ENCODE measurements at places on chromosomes 13 and 19. TPM values are rescaled to one million over a fixed set of nuclear protein-coding genes. Genes with fewer than 3 reads are reported as not detected.
A peak's percentile ranks its signal among the peaks of the same experiment; 100 is the strongest.

The BICRA gene
- 1.1 TPM for total RNA-seq

The TMEM205 gene
- total RNA-seq: 56.8 TPM

The GDF15 gene
- total RNA-seq: 27.6 TPM

The LILRB3 gene
- total RNA-seq: not detected

The HIF3A gene
- total RNA-seq: 0.49 TPM

DNA sequence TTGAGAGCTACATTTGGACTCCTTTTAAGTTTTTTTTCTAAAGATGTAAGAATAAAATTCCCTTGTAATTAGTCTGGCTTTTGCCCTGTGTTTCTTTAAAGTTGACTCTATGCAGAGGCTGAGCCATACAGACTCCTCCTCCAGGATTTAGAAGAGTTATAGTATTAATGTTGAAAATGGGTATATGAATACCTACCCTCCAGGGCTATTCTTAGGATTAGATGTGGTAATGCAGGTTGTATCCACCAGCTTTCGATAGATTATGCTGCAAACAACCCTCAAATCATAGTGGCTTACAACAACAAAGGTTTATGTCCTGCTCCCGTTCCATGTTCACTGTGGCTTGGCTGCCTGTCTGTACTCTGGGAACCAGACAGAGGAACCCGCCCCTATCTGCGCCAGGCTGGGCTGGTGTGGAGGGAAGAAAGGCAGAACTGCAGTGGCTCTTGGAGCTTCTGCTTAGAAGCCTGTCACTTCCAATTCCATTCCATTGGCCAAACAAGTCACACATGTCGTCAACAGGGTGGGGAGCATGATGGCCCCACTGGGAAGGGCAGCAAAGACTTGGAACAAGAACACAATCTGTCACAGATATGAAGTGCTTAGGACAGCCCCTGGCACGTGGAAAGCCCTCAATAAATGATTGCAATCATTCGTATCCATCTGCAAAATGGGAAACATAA lies 290.8 kb downstream of the FOXO1 start:
- DNase-seq: peak; percentile 11

DNA sequence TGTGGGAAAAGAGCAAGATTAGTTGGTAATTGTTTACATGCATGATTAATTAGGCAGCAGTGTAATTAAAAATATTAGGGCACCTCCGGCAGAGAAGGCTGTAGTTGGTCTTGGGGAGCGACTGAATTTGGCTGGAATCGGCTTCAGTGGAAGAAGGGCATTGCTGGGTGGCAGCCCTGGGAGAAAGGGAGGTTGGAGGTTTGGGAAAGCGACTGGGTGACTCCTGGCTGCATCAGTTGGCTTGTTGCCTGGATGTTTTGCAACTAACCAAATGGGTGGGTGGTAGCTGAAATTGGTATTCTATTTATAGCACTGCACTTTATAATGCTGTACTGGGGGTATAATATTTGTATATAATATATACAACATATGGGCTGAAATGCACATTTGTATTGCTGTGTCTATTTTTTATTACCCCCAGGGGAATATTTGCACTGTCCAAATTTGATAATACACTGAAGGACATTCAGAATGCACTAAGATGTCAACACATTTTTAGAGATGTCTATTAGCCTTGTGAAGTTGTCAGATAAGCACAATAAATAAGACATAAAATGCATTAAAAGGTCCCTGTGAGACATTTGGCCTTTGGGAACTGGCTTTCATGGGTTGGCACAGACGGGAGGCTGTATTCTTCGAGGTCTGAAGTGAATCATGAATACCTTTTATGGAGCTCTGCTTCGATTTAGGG lies 1.7 kb downstream of the B3GLCT start:
- DNase-seq: peak; percentile 53

DNA sequence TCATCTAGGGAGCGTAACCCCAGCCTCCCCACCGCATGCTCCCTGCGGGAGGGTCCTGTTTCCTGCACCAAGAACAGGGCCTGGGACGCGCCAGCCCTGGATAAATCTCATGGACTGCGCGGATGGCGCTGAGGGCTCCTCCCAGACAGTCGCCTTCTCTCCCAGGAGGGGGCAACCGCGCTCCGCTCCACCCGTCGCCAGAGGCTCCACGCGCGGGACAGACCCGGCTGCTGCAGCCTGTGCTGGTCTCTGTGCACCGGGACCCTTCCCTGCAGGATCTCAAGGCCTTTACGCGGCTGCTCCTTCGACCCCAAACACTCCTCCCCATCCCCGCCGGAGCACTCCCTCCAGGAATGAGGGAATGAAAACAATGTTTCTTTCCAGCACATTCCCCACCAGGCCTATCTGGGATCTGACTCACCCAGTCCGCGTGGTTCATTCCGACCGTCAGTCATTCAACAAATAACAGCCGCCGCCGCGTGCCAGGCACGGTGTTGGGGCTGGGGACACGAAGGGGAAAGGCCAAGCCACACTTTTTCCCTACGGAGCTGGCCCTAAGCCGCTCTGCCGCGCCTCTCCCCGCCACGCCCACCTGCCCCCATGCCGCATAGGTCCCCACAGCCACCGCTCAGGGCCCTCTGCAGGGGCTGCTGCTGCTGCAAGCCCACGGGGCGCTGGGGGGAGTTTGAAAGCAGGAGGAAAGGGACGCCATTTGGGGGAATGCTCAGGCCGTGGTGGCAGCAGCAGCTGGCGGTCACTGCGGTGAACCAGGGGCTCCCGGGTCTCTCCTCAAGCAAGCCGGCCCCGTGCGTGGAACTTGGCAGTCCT lies 6.0 kb downstream of the PNMA8B start:
- peak; percentile 80 for DNase-seq

GRCh38 chr19:58516964-58517833 lies 2.4 kb downstream of the ZBTB45 start:
- DNase-seq: no peak

GRCh38 chr19:35760711-35761349 lies 2.9 kb downstream of the PROSER3 start:
- no peak for DNase-seq

GRCh38 chr13:42113478-42113877 lies 65.0 kb downstream of the DGKH start:
- DNase-seq: no peak

GRCh38 chr19:51091126-51091525 lies 8.4 kb upstream of the KLK14 start:
- DNase-seq: no peak
